Right ventricle myocardium inferior (tissue), 1 donor: ENCODE measurements at places on chromosomes 12 and 14. TPM values are rescaled to one million over a fixed set of nuclear protein-coding genes. Genes with fewer than 3 reads are reported as not detected.
A peak's percentile ranks its signal among the peaks of the same experiment; 100 is the strongest.

GRCh38 chr14:100439781-100440180 is 116.6 kb downstream of the SLC25A47 start:
- no peak for DNase-seq

- peak; percentile 64 for DNase-seq
Observed at GRCh38 chr12:122336015-122336946, 70.0 kb upstream of the VPS33A start.

- no peak for DNase-seq
Observed at GRCh38 chr12:46452061-46452615, 79.6 kb upstream of the SLC38A2 start.

- DNase-seq, result no peak
Observed at GRCh38 chr12:125038976-125039625, 26.1 kb upstream of the AACS start.

DNA sequence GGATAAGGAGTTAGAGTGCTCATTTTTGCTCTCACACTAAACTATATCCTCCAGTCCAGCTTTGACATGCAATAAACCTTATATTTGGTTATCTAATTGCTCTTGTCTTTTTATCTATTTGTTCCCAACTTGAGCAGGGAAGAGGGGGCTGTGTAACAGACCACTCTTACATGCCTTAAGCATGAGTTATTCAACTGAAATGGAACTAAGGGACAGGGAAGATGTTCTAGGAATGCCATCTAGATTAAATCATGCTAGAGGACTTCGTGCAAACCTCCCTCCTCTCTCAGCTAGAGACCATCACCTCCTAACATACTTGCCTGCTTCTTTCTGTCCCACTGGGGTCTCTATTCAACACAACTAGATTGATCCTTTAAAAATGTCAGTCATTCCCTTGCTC is 20.6 kb downstream of the SPX start:
- no peak for DNase-seq

DNA sequence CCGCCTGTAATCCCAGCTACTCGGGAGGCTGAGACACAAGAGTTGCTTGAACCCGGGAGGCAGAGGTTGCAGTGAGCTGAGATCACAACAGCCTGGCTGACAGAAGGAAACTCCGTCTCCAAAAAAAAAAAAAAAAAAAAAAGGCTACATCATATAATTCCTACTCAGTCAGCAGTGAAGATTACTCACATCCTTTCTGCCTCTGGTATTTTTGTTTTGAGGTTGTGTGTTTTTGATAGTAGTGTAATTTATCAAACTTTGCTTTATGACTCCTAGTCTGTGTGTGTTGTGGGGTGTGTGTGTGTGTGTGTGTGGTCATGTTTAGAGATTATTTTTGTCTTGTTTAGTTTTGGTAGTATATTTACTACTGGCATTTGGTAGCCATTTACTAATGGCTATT is 29.8 kb upstream of the DLGAP5 start:
- DNase-seq, result no peak

DNA sequence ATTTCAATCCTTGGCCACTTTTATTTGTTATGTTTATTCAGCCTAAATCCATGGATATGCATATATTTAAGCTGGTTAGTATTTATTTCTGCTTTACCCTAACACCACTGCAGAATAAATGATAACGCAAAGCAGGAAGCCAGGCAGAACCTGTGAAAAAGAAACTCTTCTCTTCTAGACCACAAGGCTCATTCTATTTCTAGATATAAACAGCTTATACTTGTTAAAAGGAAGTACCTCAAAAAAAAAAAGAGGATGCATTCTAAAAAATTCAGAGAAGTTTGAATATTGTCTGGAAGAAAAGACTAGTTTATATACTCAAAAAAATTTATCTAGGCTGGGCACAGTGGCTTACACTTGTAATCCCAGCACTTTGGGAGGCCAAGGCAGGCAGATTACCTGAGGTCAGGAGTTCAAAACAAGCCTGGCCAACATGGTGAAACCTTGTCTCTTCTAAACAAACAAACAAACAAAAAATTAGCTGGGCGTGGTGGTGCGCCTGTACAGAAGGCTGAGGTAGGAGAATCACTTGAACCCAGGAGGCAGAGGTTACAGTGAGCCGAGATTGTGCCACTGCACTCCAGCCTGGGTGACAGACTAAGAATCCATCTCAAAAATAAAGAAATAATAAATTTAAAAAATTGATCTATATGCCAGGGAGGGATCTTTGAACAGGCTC is 55.8 kb downstream of the GALNT4 start:
- DNase-seq, result no peak

DNA sequence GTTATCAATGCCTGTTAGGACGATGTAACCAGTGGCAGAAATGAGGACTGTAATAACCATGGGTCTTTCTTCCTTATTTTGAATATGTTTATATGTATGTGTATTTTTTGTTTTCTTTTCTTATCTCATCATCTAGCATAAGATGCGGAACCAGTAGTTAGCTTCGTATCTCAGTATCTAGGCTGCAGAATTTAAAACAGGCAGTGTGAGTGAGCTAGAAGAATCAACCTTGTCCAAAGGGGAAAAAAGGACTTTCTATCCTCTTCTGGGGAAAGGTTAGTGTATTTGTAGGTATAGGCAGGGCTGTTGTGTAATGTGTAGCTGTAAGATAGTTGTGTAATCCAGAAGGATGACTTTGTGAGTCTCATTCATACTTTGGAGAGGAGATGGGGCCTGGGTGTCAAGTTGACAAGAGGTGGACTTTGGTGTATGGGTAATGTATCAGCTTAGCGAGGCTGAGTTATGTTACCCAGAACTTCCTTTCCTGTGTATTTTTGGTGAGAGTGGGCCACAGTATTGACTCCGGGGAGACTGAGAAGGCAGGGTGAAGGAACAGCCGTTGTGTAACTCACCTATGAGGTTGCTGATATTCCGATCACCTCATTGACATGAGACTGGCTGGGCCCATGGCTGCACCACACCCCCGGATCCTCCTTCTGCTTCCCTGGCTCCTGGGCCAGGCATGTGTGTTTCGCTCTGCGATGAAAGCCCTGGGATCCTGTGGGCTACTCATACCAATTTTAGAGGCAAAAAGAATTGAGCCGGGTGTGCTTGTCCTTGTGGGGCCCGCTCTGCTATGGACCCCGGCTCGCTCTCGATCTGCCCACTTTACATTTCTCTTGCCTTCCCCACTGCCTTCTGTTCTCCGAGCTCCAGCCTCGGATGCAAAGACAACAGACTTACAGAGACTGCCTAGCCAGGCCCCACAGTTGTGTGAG is 24.3 kb downstream of the DLK1 start:
- DNase-seq, result no peak

DNA sequence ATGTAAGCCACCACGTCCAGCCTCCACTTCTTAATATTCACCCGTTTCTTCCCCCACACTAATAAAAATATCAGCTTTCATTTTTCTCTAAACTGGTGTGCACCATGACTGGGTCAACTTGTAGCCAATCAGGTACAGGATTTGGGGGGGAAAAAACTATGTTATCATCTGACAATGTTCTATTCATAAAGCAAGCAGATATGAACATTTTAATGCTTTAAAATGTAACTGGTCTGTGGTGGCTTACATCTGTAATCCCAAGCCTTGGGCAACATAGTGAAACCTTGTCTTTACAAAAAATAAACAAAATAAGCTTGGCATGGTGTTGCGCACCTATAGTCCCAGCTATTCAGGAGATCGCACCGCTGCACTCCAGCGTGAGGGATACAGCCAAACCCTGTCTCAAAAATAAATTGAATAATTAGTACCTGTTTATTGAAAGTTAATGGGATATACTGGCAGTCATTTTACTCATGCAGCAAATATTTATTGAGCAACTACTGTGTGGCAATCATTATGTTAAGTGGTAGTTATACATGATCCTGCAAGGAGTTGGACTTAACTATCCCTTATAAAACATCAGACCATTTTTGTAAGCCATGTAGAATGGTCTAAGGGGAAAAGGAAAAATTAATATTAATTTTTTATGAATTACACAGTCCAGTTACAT is 15.3 kb upstream of the ITPR2 start:
- no peak for DNase-seq

DNA sequence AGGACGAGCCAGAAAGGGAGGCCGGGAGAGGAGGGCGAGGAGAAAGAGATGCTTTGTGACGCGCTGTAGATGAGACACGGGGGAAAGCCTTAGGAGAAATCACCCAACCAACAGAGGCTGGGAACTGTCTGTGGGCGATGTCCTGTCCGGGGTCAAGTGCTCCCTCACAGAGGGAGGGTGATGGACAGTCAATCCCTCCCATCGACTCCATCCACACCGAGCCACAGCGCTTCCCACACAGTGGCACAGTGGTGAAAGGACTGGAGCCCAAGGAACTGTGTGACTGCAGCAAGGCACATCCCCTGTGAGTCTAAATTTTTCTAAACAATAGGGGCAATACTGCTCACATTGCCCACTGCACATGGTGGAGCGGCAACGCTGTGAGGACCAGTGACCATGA is 89.1 kb downstream of the TTC7B start:
- no peak for DNase-seq

DNA sequence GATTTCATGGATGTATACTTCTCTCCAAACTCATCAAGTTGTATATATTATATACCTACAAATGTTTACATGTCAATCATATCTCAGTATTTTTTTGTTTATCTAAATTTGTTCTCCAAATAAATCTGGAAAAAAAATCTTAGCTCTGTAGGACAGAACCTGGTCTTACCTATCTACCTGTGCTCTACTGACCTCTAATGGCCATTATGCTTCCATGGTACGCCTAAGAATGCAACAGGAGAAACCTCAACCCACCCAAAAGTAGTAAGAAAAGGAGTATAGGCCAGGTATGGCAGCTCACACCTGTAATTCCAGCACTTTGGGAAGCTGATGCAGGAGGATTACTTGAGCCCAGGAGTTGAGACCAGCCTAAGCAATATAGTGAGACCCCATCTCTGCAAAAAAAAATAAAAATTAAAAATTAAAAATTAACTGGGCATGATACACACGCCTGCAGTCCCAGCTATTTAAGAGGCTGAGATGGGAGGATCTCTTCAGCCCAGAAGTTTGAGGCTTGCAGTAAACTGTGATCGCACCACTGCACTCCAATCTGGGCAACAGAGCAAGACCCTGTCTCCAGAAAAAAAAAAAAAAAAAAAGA is 8.7 kb downstream of the OR11H4 start:
- DNase-seq, result no peak

GRCh38 chr12:21336656-21337055 is 1.9 kb upstream of the SLCO1A2 start:
- no peak for DNase-seq

- DNase-seq, result no peak
Observed at GRCh38 chr14:66496188-66496807, 10.1 kb downstream of the CCDC196 start.

The TSPAN19 gene
- 0.49 TPM for total RNA-seq

The NPAS3 gene
- 1.9 TPM for total RNA-seq

The GALC gene
- total RNA-seq, result 11.1 TPM

The TFCP2 gene
- 22.3 TPM for total RNA-seq

The DPY19L2 gene
- 41.0 TPM for total RNA-seq

The SERPINA1 gene
- total RNA-seq, result 9.1 TPM

The ZNF641 gene
- total RNA-seq, result 17.3 TPM

The DPPA3 gene
- total RNA-seq, result not detected

The CD69 gene
- total RNA-seq, result 0.32 TPM

The SLC25A47 gene
- total RNA-seq, result not detected

The ORAI1 gene
- 11.5 TPM for total RNA-seq
